ENCODE measurements at places on chromosomes 3 and 15.

GRCh38 chr3:143222505-143222904 lies 102.9 kb downstream of the CHST2 start:
- no peak for DNase-seq

DNA sequence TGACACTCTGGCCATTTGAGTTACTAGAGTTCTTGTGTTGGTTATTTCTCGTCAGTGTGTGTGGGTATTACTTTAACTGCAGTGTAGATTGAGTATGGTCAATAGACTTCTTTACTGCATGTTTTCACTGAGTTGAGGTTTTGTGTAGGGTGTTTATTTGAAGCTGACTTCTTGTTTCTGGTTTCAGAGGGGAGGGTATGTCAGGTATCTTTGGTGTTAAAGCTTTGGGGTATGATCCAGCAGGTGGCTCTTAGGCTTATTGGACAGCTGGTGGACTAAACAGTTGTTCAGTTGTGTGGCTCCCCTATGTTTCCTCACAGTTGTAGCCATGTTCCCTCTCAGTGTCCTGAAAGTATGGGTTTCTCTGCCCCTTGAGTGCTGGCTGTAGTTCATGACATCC lies 72.0 kb downstream of the AKAP13 start:
- DNase-seq, result no peak

DNA sequence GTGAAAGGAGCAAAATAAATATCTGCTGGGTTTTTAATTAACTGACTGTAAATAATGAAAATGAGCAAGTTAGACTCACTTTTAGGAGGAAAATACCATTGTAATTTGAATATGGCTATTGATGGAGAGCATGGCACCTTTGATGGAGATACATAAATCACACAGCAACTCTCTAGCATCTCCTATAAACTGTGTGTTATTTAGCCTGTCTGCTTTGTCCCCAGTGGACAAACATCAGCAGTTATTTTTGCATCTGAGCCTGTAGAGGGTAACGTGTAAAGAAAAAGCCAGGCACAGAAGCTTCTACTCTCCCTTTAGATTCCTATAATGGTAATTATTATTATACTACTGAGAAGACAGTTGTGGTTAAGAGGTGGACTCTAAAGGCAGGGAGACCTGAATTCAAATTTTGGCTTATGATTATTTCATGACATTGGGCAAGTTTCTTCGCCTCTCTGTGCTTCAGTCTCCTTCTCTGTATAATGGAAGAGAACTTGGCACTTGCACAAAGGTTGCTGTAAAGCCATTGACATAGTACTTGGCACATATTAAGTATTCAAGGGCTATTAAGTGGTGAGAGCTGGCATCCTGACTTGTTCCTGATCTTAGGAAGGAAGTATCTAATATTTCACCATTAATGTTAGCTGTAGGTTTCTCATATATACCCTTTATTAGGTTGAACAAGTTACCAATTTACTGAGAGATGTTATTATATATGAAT lies 289.5 kb upstream of the TRIM42 start:
- DNase-seq, result no peak

DNA sequence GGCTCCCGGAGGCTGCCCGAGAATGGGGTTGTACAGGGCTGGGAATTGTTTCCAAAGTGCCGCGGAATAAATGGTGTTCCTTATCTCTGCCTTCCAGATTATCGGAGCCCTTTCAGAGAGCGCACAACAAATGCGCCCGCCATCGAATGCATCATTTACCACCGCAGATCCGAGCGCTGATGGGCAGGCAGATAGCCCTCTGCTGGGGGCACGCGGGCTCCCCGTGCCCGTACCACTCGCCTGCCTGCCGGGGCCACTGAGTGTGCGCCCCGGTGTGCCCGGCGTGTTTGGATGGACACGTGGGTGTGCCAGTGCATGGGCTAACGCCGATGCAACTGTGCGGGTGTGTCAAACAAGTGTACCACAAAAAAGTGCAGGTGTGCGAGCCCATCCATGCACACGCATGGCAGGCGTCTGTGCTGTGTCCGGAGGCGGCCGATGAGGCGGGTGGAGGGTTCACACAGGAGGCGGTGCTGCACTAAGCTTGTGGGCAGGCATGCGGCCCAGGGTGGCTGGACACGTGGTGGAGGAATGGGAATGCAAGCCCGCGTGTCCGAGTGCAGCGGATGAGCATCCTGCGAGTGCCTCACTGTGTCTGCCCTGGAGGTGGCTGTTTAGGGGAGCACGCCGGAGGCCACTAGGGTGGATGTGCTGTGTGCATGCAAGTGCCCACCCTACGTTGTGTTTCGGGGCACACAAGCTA lies 3.8 kb upstream of the GATA2 start:
- DNase-seq, result no peak

- peak; percentile 1 for DNase-seq
Measured at GRCh38 chr3:60935709-60936108, 315.5 kb downstream of the FHIT start.

DNA sequence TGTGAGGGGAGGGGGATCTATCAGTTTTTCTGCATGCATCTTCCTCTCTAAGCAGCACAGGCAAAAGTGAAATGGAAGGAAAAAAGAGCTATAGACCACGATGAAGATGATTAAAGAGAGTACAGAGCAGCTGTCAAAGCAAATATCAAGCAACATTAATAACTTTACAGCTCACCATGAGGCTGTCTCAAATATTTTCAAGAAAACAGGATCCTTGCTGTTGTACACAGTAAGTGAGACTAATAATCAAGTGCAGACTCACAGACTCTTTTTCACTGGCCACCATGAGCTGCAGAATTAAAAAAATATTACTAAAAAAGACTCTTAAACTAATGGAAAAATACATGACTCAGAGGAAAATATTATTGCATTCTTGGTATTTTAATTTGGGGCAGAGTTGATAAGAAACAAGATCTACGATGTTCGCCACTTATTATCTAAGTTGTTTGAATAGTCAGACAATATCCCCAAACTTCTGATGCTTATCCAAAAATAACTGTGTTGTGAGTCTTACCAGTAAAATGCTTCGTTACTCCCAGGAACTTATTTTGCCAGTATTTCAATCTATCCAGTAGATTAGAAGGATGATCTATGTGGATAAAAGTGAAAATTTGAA lies 817.5 kb upstream of the ALCAM start:
- no peak for DNase-seq

DNA sequence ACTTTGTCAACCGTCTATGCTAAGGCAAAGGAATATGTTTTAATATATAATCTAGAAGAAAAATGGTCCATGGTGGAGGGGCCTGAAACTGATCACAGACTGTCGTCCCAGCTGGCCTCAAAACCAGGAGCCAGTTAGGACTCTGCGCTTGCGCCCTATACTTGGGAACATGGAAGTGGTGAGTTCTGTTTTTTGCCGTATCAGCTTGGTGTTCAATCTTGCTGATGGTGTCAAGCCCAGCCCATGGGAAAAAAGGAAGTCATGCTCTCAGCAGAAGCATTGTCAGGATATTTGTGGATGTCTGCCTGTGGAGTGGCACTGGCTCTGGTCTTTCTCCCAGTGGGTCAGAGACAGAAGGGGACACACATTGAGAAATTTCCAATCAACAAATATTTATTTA lies 342.0 kb upstream of the CTDSPL start:
- DNase-seq, result no peak

- peak; percentile 86 for DNase-seq
Measured at GRCh38 chr3:134312873-134313846, 61.1 kb downstream of the AMOTL2 start.

GRCh38 chr15:88020806-88021205 lies 235.7 kb downstream of the NTRK3 start:
- DNase-seq, result peak; percentile 13

DNA sequence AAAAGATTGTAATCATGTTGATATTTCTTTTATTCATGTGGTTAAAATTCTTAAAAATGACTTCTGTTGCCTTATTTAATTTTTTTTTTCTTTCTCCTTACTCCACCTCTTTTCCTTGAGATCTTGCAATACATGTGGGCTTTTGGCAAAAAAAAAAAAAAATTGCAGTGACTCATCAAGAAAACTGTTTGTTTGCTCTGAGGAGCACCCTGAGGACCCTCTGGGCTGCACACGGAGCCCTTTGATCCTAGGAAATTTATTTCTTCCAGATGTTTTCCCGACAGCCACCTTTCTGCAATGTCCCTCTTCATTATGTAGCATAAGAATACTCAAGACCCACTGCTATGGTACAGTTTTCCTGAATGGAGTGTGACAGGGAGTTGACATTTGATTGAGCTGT lies 371.7 kb downstream of the ZBTB20 start:
- DNase-seq, result peak; percentile 60

DNA sequence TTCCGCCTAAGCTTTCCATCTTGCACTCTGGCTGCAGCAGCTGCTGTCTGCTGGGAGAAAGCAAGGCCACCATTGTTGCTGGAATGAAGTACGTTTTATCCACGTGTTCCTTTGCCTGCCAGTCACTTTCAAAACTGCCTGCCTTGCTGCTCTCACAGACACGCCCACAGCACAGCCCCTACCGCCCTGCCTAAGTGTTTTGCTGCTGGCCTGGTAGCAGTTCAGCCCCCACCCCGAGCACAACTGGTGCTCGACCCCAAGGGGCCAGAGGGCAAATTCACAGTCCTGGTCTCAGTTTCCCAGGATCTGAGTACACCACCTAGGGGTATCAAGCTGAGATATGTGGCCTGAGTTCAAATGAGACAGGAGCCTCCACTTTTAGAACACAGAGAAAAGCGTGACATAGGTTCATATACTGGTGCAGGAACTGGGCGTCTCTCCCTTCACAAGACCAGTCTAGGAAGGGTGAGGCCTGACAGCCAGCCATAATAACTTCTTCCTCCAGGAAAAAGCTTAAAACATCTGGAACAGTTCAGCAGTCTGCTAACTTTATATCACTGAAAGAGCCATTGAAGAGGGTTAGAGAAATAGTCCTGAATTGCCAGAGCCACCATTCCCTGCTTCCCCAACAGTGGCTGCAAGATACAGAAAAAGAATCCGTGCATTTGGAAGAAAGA lies 1012.3 kb downstream of the ZPLD1 start:
- DNase-seq, result no peak
